ENCODE measurements at places on chromosomes 2 and 18.

DNA sequence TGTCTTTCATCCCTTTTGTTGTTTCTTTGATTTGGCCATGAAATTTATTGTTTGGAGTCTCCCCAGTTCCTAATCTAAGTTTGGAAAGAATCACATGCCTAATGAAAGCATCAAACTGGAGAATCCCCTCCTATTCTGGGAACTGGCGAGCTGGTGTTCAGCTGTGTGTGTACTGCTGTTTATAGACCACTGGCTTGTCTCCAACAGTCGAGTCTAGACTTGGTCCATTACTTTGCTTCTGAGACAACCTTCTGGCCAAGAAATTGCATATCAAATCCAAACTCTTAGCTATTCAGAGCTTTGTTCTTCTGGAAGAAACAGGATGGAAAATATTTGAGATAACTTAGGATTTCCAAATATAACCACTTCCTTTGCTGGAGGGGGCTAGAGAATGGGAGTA is 111.5 kb upstream of the THSD7B start:
- DNase-seq: no peak

GRCh38 chr18:8802017-8802672 is 96.8 kb downstream of the MTCL1 start:
- DNase-seq: no peak

DNA sequence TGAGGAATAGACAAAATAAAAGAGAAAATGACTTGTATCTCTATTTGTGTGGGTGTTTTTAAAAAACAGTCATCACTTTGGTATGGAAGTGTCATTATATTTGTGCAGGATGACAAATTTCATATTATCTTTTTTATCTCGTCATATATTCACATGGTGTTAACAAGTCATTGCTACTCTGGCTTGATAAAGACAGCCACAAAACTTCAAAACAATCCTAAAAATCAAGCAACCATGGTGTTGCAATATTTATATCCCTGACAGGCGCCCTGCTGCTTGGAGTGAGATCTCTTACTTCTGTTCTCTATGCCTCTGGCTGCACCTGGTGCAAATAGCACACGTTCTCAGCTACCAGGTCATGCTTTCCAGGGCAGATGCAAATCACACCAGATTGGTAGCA is 278.0 kb upstream of the EPHA4 start:
- no peak for DNase-seq

- DNase-seq: peak; percentile 76
Observed at GRCh38 chr18:62420513-62421209, 95.6 kb downstream of the TNFRSF11A start.

- DNase-seq: no peak
Observed at GRCh38 chr18:44882163-44882868, 201.6 kb downstream of the SETBP1 start.
